ENCODE measurements at places on chromosomes 12 and 14.

DNA sequence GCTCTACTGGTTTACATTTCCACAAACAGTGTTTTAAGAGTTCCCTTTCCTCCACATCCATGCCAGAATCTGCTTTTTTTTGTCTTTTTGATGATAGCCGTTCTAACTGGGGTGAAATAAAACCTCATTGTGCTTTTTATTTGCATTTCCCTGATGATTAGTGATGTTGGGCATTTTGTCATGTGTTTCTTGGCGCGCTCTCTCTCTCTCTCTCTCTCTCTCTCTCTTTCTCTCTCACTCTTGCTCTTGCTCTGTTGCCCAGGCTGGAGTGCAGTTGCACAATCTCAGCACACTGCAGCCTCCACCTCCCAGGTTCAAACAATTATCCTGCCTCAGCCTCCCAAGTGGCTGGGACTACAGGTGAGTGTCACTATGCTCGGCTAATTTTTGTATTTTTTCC is 9.6 kb upstream of the MIS18BP1 start:
- no peak for DNase-seq

DNA sequence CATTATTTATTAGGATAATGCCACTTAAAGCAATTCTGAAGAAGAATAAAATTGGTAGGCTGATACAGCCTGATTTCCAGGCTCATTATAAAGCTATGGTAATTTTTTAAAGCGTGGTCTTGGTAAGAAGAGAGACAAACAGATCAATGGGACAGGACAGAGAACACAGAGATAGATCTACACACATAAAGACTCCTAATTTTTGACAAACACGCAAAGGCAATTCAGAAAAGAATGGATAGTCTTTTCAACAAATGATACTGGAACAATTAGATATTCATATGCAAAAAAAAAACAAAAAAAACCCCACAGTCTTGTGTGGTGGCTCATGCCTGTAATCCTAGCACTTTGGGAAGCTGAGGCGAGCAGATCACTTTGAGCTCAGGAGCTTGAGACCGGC is 25.9 kb upstream of the MEG3 start:
- DNase-seq = no peak

DNA sequence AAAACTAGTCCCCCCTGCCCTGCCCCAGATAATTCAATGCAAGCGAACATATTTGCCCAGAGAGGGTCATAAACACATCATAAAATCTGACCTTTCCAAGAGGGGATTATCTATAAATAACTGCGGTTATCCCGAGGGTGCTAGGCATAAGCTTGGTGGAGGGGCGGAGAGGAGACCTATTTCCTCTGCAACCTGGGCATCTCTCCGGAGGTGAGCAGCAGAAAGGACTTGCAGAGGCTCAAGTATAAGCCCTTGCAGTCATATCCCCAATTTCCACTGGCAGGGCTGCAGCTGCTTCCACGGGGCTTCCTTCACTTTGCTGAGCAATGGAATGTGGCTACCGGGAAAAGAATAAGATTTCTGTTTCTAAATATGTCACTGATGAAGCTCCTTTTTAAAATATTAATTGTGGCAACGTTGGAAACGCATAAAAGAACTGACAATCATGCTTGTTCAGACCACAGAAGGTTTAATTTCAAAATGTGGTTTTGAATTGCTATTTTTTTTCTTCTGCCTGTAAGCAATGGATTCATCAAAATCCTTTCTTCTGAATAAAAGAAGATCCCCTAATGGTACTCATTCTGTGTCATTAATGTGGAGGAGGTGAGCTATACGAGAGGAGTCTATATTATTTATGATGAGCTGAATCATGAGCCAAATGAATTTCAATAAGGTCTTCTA is 268.9 kb upstream of the ATP2B1 start:
- DNase-seq = peak; percentile 85

DNA sequence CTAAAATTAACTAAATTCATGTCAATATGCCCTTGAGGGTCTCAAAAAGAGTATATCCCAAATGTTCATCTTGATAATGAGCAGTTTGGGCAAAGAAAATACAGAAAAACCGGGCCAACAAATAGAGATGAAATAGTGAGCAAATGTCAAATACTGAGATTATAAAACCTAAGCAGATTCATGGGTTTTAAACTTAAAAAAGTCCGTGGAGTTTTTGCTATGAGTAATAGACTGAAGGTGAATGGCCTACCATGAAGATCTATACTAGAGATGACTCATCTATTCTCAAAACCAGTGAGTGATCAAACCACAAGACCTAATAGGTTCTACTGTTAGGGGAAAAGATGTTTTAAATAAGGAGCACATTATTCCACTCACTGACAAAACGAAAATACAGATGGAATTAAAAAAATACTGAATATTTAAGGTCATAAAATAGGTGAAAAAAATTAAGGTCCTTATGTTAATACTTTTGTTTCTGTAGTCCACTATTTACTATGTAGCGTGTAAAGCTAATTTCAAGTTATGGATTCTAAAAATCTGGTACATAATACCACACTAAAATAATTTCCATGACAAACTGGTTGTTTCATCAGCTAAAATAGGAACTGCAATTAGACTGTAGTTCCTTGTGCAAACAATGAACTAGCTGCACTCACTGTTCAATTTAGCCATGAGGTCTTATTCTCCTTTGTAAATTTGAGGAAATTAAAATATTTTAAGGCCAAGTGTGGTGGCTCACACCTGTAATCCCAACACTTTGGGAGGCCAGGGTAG is 5.0 kb downstream of the HNRNPC start:
- DNase-seq = peak; percentile 89

GRCh38 chr12:851343-851742 is 98.2 kb downstream of the RAD52 start:
- peak; percentile 67 for DNase-seq

DNA sequence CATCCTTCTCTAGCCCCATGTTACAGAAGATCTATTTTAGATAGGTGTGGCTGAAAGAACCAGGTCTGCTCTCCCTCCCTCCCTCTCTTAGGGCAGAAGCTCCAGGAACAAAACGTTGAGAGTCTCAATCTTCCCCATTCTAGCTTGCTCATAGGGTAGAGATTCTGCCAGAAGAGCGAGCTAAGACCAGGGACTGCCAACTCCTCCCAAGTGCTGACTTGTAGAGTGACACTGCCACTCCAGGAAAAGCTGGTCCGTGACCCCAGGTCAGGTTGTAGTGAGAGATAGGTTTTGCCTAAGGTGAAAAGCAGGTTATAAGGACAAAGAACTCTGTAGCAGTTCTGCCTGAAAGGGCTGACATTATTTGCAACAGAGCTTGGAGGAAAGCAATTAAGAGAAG is 73.4 kb downstream of the INSM2 start:
- no peak for DNase-seq

DNA sequence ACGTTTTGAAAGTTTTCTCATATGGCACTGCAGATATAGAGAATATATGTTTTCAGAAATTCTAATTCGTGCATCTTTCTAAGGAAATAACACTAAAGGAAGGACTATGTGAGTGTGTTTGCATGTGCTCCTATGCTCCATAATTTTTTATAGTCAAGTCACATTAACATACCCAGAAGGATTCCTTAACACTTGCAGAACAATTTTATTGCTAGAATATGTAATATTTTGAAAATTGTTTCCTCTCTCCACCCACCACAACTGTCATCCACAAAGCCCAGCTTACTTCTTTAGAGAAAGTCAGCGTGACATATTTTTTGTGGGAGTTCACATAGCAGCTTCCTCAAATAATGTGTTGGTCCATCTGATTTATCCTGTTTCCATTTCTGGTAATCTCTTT is 604.6 kb upstream of the MGAT4C start:
- no peak for DNase-seq

DNA sequence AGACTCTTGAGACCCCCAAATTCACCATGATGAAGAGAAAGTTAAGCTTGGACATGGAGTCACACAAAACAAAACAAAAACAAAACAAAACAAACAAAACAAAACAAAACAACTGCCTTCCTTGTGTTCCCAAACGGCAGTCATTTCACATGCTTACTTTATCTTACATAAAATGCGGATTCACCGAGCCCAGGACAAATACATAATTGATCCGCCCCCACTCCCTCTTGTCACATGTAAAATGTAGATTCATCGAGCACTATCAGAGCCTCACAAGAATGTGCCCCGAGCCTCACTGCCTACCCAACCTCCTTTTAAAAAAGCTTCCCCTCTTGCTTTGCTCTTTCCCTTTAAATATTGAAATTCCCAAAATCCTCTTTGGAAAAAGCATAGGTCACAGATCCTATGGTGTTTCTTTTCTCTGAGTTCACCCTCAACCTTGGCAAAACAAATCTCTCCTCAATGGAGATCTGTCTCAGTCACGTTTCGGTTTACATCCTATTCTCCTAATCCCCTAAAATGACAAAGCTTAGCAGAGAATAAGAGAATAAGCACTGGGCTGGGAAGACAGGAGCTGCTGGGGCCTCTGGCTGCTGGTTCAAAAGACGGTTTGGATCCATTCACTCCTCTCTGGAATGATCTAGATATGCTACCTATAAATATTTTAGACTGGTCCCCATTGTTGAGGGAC is 83.7 kb downstream of the NINJ2 start:
- no peak for DNase-seq

DNA sequence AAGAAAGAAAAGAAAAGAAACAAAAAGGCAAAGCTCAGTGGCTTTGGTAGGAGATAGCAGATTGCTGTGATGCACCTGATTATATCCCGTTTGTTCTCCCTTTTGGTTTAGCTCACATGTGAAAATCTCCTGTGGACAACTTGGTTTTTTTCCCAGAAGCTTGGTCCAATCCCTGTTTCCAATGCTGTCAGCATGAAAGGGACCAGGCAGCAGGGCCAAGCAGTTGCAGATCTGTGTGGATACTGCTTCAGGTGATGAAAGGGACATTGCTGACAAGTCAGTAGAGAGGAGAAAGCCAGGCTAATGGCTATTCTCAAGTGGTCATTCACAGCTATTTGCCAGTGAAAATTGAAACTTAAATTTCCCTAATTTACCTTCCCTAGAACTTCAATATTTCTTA is 18.8 kb upstream of the SLCO1A2 start:
- DNase-seq = no peak
